ENCODE measurements at places on chromosomes 6 and 20.

DNA sequence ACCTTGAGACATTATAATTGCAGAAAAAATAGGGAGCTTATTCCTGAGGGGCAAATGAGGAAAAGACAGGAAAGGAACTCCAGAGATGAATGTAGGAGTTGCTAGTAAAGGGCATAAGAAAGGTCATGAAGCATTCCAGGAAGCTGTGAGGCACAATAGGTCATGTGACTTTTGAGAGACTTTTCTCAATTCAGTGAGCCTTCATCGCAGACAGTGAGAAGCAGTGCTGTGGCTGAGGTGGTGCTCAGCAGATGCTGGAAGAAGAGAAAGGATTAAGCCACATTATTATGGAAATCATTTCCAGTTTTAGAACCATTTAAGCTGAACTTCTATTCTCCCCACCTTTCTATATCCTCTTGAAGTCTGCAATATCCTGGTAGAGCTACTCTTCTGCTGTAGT lies 4.1 kb downstream of the SPTLC3 start:
- no peak for DNase-seq

DNA sequence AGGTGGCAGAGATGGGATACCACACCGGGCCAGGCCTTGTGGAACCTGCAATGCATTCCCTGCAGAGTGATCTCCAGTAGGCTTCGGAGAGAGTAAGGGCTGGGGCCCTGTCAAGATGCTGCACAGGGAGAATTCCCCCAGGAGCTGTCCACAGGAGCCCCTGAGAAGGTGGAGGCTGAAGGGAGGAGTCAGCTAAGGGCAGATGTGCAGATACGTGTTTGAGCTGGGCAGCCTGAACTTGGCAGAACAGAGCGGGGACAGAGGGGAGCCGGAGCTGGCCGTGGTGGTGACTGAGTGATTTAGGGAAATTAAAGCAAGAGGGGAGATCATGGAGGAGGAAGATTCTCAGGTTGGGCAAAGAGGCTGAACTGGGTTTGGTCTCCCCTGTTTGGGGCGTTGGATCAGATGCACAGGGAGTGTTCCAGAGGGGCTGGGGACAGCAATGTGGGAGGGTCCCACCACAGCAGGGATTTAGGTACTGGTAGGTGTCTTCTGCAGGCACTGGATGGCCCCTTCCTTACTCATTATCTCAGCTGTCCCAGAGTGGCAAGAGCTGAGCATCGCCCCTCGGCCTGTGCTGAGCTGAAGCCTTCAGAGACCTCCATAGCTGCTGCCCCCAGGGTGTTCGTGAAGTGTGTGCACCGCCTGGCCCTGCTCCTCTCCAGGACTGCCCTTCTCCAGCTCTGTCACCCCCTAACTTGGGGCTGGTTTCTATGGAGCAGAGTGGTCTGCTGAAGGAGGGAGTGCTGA lies 3.8 kb upstream of the NCR2 start:
- no peak for DNase-seq

DNA sequence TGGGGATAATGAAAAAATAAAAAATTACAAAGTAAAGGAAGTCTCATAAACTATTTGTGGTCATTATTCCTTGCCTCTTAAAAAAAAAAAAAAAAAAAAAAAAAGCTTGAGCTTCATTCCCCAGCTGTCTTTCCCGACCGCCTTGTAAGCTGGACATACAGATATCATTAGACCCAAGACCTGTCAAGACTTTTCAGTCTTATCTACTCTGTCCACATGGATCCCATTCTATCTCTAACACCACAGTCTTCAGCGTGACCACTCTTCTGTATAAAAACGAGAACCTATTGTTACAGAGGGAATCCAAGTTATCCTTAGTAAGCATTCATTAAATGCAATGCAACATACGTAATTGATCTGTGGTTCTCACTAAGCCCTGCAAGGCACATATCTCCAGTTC lies 423.5 kb downstream of the MEI4 start:
- DNase-seq, result no peak

- DNase-seq, result no peak
Measured at GRCh38 chr6:31765910-31766794, 3.7 kb downstream of the SAPCD1 start.

DNA sequence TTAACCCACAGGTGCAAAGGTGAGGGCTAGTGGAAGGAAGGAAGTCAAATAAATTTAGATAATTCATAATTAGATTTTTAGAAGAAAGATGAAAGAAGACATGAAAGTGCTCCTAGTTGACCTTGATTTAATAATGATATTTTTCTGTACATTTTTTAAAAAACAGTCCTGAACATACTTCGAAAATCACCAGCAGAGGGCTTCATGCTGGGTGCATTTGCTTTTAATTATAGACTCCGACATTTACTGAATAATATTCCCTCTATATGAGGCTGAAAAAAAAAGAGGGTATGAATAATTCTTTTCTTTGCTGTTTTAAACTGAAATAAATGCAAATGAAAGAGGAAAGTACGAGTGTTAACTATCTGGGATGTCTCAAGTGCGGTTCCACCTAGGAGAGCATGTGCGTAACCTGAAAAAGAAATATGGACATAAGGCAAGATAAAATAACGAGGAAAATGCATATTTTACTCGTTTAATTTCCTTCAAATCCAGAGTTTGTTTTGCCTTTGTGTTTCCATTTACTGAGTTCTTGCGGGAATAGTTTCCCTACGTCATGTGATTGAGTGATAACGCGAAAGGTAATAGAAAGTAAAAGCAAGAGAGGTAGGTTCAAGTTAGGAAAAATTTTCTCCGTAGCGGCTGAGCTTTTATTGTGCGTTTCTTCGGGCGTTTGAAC lies 3.1 kb upstream of the TFAP2B start:
- DNase-seq, result no peak

GRCh38 chr6:46972531-46972930 lies 50.8 kb upstream of the ADGRF5 start:
- no peak for DNase-seq

GRCh38 chr20:10673176-10673841 lies 490 bp downstream of the JAG1 start:
- peak; percentile 53 for DNase-seq

DNA sequence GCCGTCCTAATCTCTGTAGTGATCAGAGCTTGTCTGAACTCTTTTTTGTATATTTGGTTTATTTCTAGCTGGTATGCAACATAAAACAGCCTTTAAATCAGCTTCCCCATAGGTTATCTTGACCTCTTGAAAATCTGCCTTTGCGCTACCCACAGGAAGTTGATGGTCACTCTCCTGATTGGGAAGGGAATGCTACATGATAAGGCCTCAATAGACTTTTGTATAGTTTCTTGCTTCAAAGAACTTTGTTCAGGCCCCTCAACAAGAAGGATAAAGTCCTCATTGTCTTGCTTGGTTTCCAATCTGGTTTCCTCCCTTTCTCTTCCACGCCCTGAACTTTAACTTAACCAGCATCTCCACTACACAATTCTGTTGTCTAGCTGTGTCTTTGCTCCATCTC lies 95.4 kb upstream of the TENT5A start:
- no peak for DNase-seq

GRCh38 chr6:102902471-102902870 lies 1509.0 kb downstream of the GRIK2 start:
- no peak for DNase-seq

DNA sequence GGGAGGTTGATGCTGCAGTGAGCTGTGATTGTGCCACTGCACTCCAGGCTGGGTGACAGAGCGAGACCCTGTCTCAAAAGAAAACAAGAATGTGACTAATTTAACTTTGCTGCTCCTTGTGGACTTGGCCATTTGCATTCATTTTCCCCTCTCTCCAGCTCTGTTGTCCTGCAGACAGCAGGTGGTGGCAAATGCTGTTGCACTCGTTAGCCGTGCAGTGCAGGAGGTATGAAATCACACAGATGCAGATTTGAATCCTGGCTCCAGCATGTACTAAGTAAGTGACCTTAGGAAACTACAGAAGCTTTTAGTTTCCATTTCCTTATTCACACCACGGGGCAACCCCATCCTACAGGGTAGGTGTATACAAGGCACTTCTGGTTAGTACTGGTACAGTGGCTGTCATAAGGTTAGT lies 9.6 kb upstream of the BEND3 start:
- DNase-seq, result no peak

- no peak for DNase-seq
Measured at GRCh38 chr6:135814043-135814442, 37.5 kb upstream of the PDE7B start.

DNA sequence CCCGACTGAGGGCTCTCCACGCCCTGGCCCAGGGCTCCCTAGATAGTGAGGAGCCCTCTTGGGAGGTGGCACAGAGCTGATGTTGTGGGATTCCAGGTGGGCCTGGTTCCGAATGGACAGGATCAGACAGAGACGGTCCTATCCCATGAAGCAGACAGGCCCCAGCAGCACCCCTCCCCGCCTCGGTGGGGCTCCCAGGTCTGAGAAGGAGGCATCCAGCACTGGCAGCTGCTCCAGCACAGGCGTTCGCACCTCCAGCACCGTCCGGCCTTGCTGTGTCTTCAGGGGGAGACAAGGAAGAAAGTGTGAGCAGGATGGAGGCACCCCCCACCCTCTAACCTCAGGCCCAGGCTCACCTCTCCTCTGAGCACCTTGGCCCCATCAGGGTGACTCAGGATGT lies 28.7 kb downstream of the COL11A2 start:
- DNase-seq, result no peak

- DNase-seq, result no peak
Measured at GRCh38 chr20:40191573-40191972, 497.5 kb downstream of the MAFB start.

DNA sequence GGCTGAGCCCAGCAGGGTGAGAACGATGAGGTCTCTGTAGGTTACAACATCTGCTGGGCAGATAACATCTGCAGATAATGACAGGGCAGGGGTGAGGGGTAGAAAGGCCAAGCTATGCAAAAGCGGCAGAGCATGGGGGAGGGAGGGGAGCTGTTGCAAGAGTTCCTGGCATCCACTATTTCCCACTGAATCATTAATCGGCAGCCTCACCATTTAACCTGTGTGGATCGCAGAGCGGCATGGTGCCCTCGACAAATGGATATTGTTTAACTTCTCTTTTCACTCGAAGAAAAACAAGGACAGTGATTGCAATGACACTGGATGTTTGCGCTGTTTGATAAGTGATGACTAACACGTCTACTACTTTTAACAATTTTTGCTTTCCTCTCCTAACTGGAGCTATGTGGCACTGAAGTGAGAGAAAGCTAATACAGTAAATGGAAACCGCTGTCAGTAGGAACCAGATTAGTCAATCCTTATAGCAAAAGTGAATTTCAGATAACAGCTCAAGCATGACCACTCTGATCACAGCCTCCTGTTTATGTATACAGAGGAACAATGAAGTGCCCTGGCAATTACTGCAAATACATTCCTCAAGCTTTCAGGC lies 381.5 kb downstream of the TFAP2A start:
- no peak for DNase-seq

GRCh38 chr6:108795122-108795521 lies 53.1 kb upstream of the ARMC2 start:
- DNase-seq, result no peak

GRCh38 chr6:42419490-42420280 lies 32.0 kb downstream of the TRERF1 start:
- DNase-seq, result no peak

GRCh38 chr6:38239719-38240451 lies 399.8 kb downstream of the BTBD9 start:
- DNase-seq, result no peak

DNA sequence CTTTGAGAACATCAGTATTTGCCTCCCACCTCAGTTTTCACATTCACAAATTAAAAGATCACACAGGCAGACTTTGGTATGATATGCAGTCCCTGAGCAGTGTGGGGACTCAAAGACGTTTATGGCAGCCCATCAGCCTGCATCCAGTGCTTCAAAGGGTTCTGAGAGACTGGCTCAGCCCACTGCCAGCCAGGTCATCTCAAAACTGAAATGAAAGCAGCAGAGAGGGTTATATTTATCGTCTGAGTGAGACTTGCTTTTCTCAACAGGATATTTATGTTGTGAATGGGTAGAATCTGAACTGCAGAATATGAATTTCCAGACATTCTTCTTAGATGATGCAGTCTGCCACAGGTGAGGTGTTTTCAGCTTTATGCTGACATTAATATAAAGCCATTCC lies 159.8 kb downstream of the NRN1 start:
- no peak for DNase-seq

DNA sequence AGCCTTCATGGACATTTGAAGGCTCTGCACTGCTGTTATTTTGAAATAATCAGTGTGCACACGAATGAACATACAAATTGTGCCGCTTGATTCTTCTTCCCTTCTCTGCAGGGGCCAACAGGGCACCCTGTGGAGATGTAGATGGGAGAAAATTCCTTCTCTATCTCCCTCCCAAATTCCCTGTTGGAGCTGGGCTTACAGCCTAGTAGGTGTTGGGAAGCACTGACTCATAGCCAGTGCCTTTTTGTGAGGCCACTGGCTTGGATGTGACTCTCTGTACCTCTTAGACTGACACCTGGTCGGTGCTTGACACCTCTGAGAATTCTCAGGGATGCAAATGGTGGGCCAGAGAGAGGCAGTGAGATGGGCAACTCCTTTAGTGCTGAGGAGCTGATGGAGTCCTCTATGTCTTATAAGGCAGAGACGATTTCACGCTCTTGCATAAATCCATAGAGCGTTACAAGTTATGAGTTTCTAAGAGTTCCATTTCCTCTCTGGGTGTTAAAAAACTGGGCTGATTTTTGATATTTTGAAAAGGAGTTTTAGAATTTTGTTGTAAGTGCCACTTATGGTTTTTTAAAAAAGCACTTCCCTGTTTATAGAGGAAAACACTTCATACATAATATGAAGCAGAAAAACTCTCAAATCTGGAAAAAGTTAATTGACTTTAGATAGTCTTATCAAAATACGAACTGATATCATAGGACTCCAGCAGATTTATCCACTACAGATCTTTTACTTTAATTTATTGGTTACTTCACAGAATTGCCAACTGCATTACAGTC lies 89.8 kb upstream of the MAP3K7 start:
- no peak for DNase-seq

DNA sequence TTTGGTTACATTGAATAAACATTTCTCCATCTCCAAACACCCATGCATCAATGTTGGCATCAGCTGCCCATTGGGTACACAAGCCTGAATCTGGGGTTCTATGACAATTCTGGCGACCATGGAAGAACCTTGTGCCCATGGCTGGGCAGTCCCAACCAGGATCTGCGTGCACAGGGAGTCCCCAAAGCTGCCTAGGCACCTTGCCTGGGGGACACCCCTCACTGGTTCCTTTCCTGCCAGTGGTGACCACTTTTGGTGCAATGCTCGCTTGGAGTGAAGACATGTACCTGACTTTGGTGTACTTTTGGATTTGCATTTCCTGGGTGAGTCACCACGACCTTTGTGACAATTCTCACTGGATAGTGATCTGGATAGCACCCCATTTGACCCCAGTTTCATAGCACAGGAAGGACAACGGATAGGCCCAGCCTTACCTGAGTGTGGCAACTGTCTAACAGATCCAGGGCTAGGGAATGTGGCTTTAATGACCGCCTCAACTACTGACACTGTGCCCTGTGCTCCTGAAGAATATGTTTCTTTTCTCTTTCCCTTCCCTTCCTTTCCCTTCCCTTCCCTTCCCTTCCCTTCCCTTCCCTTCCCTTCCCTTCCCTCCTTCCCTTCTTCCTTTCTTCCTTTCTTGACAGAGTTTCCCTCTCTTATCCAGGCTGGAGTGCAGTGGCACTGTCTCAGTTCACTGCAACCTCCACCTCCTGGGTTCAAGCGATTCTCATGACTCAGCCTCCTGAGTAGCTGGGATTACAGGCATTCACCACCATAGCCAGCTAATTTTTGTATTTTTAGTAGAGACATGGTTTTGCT lies 7.1 kb downstream of the SPINT3 start:
- DNase-seq, result no peak

Measured in nucleus accumbens (tissue), 56 donors.